ENCODE measurements at places on chromosomes 2 and 18.

GRCh38 chr2:117190856-117191559 is 623.5 kb upstream of the DDX18 start:
- no peak for DNase-seq

DNA sequence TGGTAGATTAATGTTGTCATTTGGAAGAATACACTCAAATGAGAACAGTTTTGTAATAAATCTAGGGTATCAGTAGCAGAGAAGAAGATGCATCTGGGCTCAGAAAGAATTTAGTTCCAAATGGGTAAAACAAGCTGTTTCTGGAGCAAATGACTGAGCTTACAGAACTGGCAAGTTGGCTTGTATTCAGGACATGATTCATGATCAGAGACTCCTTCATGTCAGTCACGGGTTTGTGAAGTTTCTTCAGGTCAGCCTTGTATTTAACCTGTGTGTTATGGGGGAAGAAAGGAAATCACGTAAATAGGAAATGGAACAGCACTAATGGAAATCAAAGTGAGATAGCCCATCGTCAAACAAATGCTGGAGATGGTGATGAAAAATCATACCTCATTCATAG is 109.1 kb downstream of the RIF1 start:
- DNase-seq: no peak

- DNase-seq: peak; percentile 56
Observed at GRCh38 chr2:20576598-20577115, 74.2 kb downstream of the HS1BP3 start.

- DNase-seq: no peak
Observed at GRCh38 chr2:186588940-186589611, 780 bp upstream of the ITGAV start.

GRCh38 chr2:142299021-142299420 is 168.2 kb upstream of the LRP1B start:
- DNase-seq: no peak

DNA sequence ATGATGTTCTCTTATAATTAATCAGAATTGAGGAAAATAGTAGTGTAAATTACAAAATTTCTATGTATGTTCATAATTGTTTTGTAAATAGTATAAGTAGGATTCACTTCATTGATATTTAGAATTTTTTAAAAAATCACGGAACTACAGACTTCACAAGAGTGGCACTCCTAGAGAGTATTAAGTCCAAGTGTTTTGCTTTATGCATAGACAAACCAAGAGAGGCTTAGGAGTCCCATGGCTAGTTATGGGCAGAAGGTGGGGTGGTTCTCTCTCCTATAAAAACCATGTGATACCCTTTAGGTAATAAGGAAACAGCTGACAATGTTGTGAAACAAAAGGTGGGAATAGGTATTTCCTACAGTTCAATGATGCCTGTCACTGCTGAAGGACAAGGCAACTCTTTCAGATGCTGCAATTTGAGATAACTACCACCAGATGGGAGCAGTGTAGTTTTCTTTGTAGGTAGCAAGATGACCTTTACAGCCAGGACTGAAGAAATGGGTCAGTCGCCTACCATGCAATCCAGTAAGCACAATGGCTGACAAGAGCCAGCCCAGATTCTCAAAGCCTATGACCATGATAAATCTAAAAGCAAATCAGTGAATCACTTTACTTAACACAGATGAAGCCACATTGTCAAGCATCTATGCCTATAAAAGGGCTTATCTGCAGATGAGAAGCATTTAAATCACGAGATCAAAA is 83.9 kb downstream of the AAK1 start:
- DNase-seq: peak; percentile 28

GRCh38 chr2:16250886-16251285 is 310.5 kb downstream of the MYCN start:
- DNase-seq: no peak

GRCh38 chr2:11203480-11203879 is 48.2 kb downstream of the SLC66A3 start:
- DNase-seq: no peak

- DNase-seq: no peak
Observed at GRCh38 chr2:120277505-120278205, 25.0 kb downstream of the RALB start.

- no peak for DNase-seq
Observed at GRCh38 chr2:107607054-107607453, 219.6 kb upstream of the RGPD4 start.

Measured in T-helper 2 cell treated with Interferon-gamma antibody and Interleukin-4, amounts not matched to agents 5 μg/mL and 100 μg/mL, for 36 hours (primary cell).